ENCODE measurements at places on chromosomes 4 and X.

- no peak for DNase-seq
Observed at GRCh38 chr4:183306811-183307210, 13.3 kb downstream of the CLDN22 start.

- no peak for DNase-seq
Observed at GRCh38 chr4:151921811-151922210, 161.0 kb upstream of the GATB start.

DNA sequence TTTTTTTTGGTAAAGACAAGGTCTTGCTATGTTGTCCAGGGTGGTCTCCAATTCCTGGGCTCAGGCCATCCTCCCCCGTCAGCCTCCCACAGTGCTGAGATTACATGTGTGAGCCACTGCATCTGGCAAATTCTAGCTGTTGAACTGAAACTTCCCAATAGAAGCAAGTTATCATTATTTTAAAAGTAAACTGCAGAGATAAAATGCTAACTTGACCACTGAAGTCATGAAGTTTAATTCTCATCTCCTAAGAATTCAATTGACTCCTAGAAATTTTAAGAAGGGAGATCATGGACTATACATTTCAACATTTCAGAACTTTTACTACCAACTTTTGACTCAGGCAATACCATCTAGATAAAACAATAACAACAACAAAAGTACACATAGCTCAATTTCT lies 11.7 kb upstream of the EXOSC9 start:
- DNase-seq, result no peak

DNA sequence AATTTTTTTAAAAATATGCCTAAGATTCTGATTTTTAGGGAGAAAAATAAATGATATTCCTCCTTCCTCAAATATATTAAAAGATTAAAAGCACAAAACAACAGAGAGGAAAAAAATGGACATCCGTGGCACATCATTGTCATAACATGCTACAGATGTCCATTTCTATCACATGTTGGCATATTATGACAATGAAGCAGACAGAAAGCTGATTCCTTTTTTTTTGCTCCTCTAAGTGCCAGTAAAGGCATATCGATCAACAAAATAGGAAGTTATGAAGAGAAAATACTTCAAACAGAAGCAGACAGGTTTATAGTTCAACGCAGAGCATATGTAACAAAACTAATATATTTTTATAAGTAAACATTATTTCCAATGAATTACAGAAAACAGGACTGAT lies 11.2 kb downstream of the KLHL8 start:
- DNase-seq, result no peak

DNA sequence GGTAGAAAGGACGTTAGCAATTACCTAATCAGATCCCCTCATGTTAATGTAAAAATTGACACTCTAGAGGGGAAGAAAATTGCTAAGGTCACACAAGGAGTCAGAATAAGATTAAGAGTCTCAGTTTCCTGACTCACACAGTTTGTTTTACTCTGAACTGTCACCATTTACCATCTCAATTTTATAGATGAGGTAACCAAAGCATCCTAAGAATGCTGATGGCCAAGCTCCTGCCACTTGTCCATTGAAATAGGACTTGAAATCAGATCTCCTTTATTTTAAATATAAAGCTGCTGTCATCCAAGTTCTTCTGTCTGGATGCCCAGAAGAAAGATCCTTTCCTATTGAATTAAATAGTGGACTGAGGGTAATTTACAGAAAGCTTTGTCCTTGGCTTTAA lies 114.8 kb upstream of the VAMP7 start:
- DNase-seq, result no peak
